ENCODE measurements at places on chromosomes 1 and 21.

- no peak for DNase-seq
These were observed 27.2 kb downstream of the IGFN1 start for GRCh38 chr1:201217851-201218250.

GRCh38 chr1:158203693-158204457, 23.2 kb downstream of the CD1D start:
- DNase-seq, result peak; percentile 44

DNA sequence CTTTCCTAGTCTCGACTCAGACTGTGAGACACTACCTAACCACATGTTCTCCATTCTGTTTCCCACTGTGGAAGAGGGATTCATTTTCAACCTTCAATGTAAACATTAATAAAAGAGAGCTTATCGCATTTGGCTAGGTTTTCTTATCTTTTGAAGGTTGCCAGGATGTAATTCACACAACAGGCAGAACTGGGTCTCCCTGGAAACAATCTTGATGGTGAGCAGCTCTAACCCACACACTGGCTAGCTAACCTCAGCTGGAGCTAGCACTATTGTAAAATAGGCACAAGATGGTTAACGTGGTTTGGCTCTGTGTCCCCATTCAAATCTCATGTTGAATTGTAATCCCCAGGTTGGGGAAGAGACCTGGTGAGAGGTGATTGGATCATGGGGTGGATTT, 75.1 kb downstream of the ZSCAN20 start:
- DNase-seq, result no peak

DNA sequence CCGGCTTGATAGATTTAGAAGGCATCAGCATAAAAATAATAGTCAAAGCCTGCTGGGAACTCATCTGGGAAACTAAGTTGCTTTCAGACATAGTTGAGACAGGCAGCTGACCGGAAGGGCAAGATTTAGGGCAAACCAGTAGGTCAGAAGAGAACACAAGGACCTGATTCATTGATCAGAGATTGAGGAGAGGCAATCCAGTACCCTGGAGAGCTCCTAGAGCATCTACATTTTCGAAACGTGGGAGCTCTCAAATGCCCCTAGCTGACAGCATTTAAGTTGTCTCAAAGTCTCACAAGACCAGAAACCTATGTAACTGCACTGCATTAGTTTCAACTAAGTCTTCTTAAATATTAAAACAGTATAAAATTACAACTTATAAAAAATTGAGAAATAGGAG, 22.9 kb upstream of the MTF2 start:
- DNase-seq, result no peak

DNA sequence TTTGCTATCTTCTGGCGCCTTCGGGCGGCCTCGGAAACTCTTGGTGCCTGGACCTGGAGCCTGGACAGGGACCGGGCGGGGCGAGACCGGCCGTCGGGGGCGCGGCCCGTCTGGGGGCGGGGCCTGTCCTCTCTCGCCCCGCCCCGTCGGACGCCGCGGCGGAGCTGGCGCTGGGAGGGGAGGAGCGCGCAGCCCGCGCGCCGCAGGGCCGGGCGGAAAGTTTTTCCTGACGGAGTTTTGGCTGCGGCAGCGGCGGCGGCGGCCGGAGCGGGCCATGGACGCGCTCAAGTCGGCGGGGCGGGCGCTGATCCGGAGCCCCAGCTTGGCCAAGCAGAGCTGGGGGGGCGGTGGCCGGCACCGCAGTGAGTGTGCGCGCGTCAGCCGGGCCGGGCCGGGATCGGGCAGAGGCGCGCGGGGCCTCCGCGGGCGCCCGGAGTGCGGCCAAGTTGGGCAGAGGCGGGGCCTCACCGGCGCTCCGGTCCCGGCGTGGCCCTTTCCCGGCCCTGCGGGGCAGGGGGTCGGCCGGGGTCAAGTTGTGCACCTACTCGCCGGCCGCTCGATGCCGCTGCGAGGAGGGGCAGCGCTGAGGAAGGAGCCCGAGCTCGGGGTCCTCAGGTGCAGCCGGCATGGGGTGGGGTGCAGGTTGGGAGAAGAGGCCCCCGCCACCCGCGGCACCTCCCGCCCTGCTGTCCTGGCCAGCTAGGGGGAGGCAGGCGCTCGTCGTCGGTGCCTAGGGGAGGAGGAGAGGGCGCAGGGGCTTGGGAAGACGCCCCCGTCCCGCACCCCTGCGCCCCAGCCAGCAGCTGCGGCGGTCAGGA, at the start of gene LDLRAP1:
LDLRAP1 (plus strand) TSS at position 182 of the 818 bp plus-strand sequence; CDS start at position 275, 93 bp downstream.
- DNase-seq, result peak; percentile 52

DNA sequence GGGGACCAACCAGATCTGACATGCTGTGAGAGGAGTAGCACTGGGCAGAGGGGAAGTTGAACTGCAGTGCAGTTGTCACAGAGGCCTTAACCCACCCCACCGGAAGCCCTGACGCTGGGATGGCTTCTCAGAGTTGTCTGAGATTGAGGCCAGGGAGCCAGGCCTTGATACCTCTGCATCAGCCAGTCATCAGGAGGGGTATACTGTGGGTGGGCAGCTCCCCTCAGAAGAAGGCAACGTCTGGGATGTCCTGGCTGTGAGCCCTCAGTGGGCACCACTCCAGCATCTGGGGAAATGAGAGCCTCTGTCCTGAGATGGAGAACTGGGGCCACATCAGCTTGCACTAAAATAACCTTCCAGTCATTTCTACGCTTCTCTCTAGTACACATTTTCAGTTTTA, 47.9 kb upstream of the BCAR3 start:
- DNase-seq, result no peak
